ENCODE measurements at places on chromosomes 1 and 21.

- no peak for DNase-seq
These were observed 4.1 kb downstream of the ADORA1 start for GRCh38 chr1:203131548-203132200.

DNA sequence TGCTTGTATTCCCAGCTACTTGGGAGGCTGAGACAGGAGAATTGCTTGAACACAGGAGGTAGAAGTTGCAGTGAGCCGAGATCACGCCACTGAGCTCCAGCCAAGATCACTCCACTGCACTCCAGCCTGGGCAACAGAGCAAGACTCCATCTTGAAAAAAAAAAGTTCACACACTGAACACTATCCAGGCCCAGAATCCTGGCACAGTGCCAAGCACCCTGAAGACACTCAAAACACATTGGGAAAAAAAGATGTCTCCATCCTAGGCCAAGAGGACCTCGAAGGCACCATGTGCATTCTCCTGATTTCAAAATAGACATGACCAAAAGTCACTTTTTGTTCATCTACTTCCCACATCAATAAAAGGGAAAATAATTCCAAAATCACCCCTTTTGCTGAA lies 38.7 kb downstream of the SLC9A1 start:
- no peak for DNase-seq

DNA sequence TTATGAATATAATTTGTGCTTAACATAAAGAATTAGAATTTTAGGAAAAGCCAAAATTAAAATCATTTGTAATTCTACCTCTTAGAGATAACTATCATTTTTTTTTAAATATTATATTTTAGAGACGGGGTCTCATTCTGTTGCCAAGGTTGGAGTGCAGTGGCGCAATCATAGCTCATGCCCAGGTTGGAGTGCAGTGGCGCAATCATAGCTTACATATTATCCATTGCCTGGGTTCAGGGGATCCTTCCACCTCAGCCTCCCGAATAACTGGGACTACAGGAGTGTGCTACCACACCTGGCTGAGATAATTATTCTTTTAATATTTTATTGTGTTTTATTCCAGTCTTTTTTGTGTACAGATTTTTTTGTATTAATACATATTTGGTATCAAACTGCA lies 8.3 kb downstream of the RASAL2 start:
- no peak for DNase-seq

DNA sequence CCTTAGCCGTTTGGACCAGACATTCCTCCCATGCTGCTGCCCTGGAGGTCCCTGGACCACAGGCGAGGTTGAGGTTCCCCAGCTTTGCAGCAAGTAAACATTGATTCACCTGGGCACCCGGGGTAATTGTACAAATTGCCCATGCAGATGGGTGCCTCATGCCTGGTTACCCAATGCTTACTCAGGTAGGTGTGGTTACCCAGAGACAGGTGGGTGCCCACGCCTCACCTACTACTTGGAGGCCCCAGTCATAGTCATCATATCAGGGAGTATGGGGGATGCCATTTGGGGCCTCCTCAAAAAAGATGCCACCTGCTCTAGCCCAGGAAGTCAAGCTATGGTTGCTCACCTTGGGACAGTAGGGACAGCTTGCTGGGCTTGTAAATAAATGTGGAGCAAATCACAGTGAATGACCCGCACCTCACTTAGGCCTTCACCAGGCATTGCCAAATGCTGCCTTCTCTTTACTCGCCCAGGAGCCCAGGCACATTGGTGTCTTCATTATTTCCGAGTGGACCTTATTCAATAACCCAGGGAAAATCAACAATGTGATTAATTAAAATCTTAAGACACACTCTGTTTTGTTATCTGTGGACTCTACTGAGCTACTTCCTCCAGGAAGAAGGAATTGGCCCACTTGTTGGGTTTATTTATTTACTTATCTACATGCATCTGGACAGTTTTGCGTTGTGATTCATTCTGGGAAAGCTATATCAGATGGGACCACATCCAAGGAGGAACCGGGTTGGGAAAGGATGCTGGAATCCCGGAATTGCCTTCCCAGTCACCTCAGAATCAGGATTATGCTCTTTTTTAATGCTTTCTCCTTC lies 35.6 kb upstream of the GRHL3 start:
- no peak for DNase-seq

DNA sequence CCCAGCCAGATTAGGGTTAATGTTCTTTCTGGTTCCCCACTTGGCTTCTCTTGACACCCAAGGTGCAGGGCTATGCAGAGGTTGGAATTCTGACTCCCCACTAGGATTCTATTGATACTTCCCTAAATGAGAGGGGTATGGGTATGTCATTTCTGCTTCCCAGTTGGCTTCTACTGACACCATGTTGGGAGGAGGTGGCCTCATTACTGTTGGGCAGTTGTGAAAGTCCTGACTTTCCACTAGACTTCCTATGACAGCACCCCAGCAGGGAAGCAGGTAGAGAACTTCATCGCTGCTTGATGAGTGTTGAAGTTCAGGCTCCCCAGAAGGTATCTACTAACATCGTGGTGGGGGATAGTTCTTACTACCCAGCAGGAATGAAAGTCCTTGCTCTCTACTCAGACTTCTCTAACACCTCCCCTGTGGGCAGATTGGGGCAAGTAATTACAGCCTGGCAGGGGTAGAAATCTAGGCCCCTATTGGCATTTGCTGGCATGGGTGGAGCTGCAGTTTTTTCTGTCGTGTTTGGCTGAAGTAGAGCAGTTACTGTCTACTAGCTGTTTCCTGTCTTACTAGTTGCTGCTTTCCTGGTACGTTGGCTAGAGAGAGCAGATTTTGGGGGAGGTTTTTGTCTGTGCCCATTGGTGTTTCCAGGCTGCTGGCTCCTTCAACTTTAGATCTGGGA lies 41.5 kb downstream of the ZYG11B start:
- DNase-seq: no peak

DNA sequence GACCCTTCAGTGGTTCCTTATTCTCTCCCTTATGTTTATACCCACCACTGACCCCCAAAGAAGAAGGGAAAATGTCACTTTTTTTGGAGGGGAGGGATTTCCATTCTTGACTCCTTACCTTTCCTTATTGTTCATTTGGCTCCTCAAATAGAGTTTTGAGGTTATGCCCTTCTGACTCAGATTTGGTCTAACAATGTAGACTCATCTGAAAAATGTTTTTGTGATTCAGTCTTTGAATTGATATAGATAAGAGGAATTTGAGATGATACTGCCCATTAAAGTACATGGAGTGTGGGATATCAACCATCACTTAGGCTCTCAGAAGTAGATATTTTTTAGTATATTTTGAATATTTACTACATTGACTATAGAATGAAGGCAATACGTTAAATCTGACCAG lies 16.1 kb downstream of the USP1 start:
- DNase-seq: no peak

DNA sequence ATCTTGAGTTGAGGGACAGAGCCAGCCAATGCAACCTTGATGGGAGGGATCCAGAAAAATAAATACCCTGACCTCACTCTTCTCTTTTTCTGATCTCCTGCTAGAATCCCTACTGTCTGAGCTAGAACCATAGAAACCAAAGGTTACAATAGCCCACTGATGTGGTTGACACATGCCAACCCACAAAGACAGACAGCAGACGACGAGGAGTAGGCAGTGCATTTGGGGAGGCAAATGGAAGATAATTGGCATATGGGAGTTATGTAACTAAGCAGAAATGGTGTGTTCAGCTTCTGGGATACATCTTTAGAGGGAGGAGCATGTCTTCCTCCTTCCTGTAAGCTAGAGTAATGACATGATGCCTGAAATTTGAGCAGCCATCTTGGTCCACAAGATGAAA lies 171.7 kb upstream of the FGGY start:
- DNase-seq: no peak

DNA sequence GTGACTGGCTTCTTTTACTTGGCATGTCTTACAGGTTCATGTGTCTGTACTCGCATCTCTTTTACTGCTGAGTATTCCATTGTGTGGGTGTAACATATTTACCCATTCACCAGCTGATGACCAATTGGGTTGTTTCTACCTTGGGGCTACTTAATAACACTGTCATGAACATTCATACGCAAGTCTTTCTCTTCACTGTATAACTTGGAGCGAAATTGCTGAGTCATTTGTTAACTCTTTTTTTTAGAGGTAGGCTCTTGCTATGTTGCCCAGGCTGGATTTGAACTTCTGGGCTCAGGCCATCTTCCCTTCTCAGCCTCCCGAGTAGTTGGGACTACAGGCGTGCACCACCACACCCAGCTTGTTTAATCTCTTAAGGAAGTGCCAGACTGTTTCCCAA lies 6.5 kb downstream of the PYCR2 start:
- no peak for DNase-seq

DNA sequence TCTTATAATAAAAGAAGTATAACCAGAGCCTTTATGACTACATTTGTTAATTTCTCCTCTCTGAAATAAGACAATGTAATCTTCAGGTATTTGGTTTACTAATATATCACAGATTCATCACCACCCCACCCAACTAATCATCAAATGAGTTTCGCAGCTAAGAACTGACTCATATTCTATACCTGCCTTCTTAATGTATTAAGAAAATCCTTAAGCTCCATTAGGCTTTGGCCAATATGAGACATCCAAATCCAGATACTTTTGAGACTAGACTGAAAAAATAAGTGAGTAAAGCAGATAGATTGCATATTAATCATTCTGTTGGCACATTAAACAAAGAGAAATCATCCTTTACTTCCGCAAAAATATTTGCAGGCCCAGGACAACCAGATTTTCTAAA lies 18.7 kb upstream of the FMO2 start:
- DNase-seq: no peak

DNA sequence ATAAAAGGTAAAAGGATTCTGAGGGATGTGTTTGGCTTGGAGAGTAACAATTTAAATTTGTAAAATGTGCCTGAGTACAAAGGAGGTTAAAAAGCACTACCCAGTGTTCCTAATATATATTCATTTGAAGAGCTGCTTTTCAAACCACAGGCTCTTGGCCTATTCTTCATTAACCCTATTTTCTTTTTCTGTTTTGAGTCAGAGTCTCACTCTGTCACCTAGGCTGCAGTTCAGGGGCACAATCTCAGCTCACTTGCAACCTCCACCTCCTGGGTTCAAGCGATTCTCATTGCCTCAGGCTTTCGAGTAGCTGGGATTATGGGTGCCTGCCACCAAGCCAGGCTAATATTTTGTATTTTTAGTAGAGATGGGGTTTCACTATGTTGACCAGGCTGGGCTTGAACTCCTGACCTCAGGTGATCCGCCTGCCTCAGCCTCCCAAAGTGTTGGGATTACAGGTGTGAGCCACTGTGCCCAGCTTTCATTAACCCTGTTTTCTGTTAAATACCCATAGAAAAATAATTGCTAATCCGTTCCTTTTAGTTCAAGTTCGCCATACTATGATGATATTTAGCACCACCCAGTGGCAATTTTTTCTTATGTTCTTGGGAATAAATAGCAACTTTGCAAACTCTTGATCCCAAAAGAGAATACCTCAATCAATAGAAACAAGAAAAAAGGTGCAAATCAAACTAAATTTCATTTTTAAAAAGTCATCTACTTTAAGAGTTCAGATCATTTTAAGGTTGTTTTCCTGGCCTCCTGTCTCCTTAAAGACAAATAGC lies 30.5 kb downstream of the ZBTB8OS start:
- no peak for DNase-seq

- no peak for DNase-seq
These were observed 12.9 kb upstream of the NES start for GRCh38 chr1:156689953-156690674.

DNA sequence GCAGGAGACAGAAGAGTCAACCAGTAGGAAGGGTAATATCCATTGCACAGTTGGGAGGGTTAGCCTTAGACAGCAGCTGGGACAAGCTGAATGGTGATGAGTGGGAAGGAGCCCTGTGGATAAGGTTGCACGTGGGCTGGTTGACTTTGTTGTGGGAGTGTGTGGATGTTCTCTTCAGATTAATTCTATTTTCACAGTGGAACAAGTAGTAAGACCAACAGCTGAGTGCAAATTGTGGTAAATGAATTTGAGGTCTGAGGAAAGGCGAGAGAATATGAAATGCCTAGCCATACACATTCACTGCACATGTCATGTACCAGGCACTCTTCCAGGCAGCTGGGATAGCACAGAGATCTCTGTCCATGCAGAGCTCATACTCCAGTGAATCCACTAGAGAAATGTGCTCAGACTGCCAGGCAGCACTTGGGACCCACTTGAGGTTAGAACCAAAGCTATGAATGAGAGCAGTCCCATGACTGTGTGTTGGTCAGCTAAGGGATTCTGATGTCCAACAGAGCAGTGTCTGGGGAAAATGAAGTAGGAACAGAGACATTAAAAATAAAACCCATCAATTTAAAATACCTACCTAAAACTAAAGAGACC lies 25.2 kb upstream of the VTCN1 start:
- DNase-seq: no peak

GRCh38 chr21:42521805-42522204 lies 8.2 kb downstream of the SLC37A1 start:
- DNase-seq: no peak

GRCh38 chr21:37364722-37365121 lies 1.9 kb upstream of the DYRK1A start:
- DNase-seq: no peak

DNA sequence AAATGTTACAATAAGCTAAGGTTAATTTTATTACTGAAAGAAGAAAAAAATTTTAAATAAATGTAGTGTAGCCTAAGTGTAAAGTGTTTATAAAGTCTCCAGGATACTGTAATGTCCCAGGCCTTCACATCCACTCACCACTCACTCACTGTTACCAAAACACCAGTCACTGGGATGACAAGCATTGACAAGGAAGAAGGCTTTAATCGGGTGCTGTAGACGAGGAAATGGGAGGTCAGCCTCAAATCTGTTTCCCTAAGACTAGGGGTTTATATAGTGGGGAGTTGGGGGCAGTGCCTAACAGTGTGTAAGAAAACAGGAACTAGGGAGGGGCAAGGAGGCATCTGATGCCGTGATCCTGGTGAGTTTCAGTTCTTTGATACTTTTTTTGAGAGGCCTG lies 69.4 kb downstream of the CHRM3 start:
- no peak for DNase-seq

GRCh38 chr1:27507960-27508665 lies 18.1 kb upstream of the WASF2 start:
- no peak for DNase-seq

GRCh38 chr1:55039342-55040082 lies at the start of gene PCSK9:
TSS of gene PCSK9 (plus strand) at chr1:55039548. CDS start at chr1:55039838, 290 bp downstream.
- DNase-seq: no peak

DNA sequence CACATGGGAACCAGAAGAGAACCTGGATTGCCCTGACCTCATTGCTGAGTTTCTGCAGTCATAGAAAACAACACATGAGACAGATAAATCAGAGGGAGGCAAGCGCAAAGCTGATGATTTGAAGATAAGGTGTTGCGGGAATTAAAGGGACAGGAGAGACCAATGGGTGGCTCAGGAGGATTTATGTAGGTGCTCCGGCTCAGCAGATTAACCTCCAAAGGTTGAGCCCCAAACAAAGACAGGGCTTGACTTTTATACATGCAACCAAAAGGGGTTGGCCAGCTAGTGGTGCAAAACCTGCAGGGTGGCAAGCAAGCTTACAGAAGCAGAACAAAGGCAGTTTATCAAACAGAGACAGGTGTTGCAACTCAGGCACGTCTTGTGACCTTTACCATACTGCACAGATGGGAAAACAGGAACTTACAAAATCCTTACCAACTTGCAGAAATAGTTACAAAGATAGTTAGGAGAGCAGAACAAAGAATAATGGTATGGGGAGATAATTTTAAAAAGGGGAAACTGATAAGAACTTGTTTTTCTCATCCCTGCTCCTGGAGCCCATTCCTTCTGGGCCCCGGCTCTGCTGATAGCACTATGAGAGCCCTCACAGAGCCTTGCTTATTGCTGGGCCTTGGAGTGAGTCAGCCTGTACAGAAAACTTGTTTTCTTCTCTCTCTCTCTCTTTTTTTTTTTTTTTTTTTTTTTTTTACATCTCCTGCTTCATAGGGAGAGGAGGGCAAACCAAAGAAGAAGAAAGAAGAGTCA lies 93.6 kb downstream of the SNRPE start:
- DNase-seq: no peak

All from activated naive CD4-positive, alpha-beta T cell (primary cell).